ENCODE measurements at places on chromosomes 6 and 20. TPM values are rescaled to one million over a fixed set of nuclear protein-coding genes. Genes with fewer than 3 reads are reported as not detected.
A peak's percentile ranks its signal among the peaks of the same experiment; 100 is the strongest.

DNA sequence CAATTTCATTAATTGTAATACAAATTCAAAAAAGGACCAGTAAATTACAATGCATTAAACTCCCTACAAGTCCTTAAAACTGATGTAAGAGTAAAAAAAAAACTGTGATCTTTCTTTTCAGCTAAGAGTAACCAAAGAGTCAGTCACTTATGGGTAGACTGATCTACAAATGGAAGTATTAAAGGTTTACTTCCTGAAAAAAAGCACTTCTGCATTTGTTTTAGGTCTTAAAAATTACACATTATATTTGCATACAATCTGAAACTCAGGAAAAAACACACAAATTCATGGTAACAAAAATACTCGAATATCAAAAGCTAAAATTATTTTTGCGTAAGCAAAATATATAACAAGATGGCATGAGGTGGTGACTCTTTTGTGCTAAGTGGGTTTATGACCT is 23.5 kb downstream of the USP49 start:
- no peak for DNase-seq

DNA sequence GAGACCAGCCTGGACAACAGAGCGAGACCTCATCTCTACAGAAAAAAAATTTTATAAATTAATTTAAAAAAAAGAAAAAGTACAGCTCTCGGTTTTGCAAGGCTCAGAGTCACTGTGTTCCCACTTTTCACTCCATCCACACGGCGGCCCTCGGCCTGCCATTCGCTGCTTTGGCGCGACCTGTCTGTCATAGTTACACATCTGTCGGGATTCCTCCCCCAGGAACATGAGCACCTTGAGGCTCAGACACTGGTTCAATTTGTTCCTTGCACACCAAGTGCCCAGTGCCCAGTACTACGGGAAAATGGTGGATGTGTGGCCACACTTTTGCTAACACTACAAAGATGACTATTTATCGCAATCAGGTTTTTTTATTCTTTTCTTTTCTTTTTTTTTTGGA is 8.4 kb downstream of the CTSZ start:
- no peak for DNase-seq

Gene STMN3
- 5.5 TPM for total RNA-seq

Gene RNF146
- total RNA-seq, result 26.7 TPM

Gene C2
- total RNA-seq, result 18.2 TPM

Gene INSM1
- 4.5 TPM for total RNA-seq

DNA sequence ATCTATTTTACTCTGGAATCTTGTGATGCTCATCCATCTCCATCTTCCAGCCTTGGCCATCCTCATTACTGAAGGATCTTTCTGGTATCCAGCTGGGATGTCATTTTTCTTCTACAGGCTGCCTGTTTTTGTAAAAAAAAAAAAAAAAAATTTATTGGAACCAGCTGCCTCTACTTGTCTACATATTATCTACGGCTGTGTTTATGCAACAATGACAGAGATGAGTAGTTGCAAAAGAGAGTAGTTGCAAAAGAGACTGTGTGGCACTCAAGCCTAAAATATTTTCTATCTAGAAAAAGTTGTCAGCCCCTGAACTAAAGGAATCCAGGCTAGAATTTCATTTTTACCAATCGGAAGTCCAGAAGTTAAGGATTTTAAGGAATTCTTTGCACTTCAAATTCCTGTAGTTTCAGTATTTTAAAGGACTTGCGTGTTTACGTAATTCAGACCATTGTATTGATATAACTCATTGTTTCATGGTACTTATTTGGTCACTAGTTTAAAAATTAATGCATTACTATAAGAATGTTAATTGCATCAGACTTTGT is 38.6 kb upstream of the PLCG1 start:
- DNase-seq, result no peak

Gene RIPPLY2
- total RNA-seq, result not detected

- no peak for DNase-seq
Observed at GRCh38 chr6:163806755-163807499, 392.4 kb downstream of the QKI start.

GRCh38 chr20:19120011-19120410 is 92.4 kb upstream of the SLC24A3 start:
- no peak for DNase-seq

GRCh38 chr6:118135371-118135770 is 228.3 kb downstream of the SLC35F1 start:
- no peak for DNase-seq

DNA sequence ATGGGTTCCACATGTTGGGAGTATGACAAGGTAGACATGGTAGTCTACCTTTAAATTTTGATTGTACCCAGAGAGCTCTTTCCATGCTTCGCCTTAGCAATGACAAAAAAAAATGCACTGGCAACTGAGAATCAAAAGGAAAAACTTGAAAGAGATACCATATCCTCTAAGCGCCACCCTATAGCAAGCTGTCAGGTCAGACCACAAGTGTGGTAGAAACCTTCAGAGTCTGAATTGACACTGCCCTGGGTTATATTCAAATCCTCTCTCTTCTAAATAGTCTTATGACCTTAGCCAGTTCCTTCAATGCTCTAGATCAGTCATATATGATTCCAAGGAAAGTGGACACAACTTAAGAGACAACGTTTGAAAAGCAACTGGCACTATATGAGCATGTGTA is 45.6 kb upstream of the SMLR1 start:
- no peak for DNase-seq

Gene RNF144B
- total RNA-seq, result 4.9 TPM

DNA sequence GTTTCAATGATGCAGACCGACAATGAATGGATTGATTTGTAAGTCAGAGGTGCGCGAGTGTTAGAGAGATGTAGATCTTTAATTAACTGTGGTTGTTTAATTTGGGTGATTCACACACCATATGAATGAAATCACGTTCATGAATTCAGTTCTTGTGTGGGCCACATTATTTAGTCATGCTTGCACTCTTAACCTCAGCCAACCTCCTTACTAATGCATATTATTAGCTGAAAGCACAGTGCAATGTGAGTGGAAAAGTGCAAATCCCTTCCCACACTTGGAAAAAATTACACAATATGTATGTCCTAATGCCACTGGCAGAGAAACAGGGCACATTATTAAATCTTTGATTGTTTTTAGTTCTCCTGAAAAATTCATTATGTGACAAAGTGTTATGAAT is 512.5 kb downstream of the BCKDHB start:
- DNase-seq, result no peak

DNA sequence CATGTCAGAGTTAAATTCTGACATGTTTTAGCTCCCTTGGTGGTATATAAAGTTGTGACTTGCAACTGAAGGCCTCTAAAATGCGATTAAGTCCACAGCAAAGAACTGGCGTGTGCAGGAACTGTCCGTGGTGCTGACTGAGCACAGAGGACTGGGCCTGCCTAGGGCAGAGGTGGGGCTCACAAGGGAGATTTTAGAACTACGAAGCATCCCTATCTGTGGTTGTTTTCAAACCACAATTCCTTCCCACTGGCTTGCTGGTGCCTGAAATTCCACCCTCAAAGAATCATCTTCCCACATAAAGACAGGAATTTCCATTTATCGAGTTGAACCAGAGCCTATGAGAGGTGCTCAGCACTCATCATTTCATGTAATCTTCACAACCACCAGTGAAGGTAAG is 30.1 kb downstream of the RIMS4 start:
- peak; percentile 57 for DNase-seq

DNA sequence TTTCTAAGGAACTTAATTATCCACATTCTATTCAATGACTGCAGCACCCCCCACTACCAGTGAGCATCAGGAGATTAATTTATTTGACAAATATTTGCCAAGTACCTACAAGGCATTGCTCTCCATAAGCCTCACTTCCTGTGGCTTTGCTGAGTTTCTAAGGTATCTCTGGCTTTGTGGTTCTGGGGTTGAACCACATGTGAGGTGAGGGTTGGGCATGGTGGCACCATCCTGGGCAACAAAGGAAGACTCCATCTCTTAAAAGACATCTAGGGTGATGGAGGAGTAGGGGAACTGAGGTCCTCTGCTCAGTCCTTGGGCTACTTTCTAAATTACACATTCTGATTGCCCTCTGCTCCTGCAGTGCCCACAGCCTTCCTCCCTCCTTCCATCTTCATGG is 25.5 kb upstream of the WFDC2 start:
- no peak for DNase-seq

DNA sequence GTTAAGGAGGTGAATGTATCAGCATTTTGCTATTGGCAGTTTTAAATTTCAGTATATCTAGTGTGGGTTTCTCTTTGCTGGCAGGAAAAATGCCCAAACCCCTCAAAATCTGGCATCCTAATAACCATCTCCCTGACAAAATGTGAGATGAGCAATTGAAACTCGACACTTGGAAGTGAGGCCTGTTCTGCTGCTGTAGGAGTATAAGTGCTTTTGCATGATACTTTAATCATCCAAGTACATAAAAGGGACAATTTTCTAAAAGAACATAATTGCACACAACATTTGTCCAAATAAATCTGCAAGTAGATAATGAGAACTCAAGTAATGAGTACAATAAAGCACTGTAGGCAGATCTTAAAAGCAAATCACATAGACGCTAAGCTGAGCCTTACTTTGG is 36.5 kb downstream of the LAMP5 start:
- no peak for DNase-seq

Gene PRICKLE4
- total RNA-seq, result 4.7 TPM

DNA sequence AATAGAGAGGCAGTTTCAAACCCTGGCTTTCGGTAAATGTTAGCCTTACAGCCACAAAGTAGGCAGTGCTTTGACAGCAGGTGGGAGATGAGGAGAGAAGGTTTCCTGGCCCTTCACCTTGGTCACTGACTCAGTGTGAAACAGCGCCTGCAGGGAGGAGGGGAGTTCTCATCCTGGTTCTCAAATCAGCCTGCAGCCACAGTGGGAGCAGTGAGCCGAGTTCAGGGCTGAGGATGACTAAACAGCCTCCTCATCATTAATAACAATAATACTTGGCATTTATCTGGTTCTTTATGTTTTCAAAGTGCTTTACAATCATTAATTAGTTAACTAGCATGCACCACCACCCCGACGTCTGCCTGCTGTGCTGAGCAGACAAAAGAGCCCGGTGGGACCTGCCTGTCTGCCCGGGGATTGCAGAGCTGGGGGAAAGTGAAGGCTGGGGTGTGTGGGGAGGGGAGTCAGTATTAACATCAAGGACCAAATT is 59.6 kb downstream of the PRDM1 start:
- no peak for DNase-seq

DNA sequence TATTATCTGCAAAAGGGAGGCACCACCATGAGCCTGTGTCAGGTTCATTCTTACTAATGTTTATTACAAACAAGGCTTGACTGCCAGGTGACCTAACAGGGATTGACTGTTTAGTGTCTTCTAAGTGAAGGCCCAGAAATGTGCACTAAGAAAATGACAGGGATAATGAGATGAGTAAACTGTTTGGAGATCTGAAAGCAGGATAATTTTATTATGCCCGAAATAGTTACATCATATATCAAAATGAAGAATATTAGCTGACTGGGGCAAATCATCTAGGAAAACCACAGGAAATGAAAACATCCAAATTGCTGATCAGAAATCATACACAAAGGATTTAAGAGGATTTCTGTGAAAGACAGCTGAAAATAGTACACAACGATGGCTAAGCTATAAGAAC is 516.7 kb downstream of the HDGFL1 start:
- no peak for DNase-seq

DNA sequence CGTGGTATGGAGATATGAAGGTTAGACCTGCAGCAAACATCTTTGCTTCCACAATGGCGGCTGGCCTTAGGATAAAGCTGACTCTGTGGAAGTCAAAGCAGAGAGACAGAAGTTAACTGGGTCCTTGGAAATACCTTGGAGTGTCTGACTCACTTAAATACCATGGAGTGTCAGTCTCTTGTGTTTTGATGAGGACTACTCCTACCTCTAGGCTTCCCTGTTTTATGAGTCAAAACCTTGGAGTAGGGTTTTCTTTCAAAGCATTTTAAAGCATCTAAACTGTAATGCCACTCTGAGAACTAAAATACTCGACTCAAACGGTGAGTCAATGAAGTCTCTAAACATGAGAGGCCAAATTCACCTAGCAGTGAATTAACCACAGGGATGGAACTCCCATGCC is 329.1 kb downstream of the SAMD5 start:
- no peak for DNase-seq

Gene ANKRD66
- not detected for total RNA-seq

DNA sequence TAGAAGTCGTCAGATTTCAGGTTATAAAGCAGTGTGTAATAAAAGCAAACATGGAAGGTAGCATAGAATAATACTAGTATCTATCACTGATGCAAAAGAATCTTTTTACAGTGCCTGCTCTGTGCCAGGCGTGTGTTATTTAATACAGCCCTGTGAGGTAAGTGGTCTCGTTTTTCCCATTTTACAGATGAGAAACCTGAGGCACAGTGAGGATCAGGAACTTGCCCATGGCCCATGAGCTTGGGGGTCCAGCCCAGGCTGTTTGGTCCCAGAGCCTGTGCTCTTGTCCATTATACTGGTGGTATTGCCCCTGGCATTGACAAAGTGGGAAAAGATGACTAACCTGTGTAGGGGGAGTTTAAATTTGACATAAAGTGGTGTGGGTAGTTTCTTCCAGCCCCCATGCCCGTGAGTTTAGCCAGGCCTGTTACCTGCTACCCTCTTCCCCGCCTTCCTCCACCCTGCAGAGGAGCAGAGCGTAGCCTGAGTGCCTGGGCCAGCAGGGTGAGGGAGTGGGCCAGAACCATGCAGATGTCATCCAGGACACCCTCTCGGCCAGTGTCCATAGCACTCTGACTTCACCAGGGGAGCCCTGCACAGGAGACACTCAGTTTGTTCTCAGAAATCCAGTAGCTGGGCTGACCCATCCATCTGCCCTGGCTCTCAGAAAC is 16.6 kb downstream of the WRNIP1 start:
- no peak for DNase-seq

Gene POPDC3
- total RNA-seq, result not detected

Gene MMUT
- total RNA-seq, result 42.3 TPM

- DNase-seq, result no peak
Observed at GRCh38 chr6:43963203-43963602, 164.0 kb downstream of the MRPL14 start.

GRCh38 chr20:33463332-33464101 is 20.0 kb upstream of the SNTA1 start:
- DNase-seq, result no peak

DNA sequence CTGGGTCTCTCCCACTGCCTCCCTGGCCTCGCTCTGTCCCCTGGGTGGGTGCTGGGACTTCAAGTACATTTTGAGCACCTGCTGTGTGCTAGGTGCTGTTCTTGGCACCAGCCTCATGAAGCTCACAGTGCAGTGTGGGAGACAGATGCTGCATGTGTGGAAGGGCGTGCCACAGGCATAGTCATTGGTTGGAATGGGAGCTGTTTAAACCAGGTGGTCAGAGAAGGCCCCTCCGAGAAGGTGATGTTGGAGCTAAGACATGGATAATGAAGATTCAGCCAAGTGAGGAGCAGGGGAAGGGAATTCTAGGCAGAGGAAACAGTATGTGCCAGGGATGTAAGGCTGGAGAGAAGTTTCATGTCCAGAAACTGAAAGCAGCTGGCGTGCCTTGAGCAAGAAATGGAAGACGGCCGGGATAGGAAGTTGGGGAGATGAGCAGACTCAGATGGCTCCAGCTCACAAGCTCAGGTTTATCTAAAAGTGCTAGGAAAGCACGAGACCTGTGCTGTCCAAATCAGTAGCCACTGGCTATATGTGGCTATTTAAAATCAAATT is 9.9 kb downstream of the LPIN3 start:
- DNase-seq, result no peak

Data from left colon (tissue), 2 donors.